ENCODE measurements at places on chromosomes 11 and 22.

GRCh38 chr11:17859552-17859951 is 125.0 kb downstream of the KCNC1 start:
- no peak for DNase-seq

- no peak for DNase-seq
These were observed 724 bp downstream of the ARFIP2 start for GRCh38 chr11:6480299-6480914.

DNA sequence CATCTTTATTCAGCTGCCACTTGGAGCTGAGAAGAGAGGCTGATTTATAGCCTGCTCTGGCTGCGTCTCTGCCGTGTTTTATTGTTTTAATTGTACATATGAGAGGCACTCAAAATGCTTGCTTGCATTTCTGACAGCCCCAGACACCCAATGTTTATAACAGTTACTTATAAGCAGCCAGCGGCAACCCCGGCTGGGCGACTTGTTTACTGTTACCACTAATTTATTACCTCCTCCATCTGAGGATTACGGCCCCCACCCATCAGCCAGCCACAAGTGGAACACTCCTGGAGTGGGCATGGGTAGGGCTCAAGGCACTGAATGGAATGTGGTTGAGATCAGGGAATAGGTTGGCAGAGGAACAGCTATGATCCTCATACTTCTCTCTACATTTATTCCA is 61.2 kb downstream of the CLPB start:
- no peak for DNase-seq

GRCh38 chr11:14240221-14240620 is 118.8 kb downstream of the RRAS2 start:
- DNase-seq: no peak

DNA sequence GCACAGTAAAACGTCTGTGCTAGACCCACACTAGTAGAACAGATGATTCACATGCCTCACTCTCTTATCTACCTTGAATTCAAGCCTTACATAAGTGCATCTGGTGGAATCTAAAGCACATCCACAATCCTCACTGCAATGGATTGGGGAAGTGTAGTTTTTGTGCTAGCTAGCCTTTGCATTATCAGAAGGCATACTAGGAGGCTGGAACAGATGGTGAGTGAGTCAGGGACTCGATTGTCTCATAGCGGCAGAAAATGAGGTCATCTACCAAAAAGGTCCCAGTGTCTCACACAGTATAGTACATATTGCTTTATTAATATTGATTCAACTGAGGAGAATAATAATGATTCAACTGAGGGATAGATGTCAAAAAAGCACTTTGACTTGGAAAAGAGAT is 9.3 kb downstream of the MSANTD4 start:
- DNase-seq: no peak

- DNase-seq: no peak
These were observed 58.1 kb downstream of the WNT11 start for GRCh38 chr11:76148231-76148630.

GRCh38 chr22:39839204-39839603 is 54.4 kb downstream of the ENTHD1 start:
- DNase-seq: no peak

GRCh38 chr22:33650244-33650643 is 270.0 kb downstream of the LARGE1 start:
- DNase-seq: no peak

DNA sequence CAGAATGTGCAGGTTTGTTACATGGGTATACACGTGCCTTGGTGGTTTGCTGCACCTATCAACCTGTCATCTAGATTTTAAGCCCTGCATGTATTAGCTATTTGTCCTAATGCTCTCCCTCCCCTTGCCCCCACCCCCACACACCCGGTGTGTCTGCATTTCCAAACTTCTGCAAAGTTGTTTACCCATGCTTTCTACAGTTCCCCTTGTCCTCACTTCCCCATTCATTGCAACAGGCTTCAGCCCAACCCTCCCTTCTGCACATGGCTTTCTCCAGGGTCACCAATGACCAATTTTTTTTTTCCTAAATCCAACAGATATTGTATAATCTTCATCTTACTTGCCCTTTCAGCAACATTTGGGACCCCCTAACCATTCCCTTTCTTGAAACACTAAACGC is 32.0 kb upstream of the NUP50 start:
- DNase-seq: no peak

GRCh38 chr11:13023423-13023822 is 14.3 kb downstream of the RASSF10 start:
- no peak for DNase-seq

DNA sequence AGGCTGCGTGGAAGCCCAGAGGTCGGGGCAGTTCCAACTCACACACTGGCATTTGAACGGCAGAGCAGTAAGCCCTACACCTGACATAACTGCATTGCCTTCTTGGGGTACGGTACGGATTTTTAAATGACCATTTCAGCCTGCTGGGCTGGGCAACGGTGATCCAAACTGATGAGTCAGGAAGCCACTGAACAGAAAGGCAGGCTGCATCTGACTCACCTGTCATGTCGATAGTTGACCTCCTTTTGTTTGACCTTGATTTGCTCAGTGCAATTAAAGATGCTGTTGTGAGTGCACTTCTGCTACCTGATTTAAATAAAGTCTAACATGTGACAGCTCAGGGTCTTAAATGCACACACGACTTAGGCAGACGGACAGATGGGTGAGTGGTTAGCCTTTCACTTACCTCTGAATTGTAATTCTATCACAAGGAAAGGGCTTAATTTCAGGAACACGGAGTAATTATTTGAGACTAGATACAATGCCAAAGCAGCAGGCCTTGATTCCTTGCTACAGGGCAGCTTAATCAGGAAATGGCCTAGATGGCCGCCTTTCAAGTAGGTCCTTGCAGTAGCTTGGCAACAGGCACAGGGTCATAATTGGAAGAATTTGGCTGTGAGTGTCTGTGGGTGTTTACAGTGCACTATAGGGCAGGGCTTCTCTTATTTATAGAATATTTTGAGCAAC is 52.2 kb downstream of the BMAL1 start:
- no peak for DNase-seq

DNA sequence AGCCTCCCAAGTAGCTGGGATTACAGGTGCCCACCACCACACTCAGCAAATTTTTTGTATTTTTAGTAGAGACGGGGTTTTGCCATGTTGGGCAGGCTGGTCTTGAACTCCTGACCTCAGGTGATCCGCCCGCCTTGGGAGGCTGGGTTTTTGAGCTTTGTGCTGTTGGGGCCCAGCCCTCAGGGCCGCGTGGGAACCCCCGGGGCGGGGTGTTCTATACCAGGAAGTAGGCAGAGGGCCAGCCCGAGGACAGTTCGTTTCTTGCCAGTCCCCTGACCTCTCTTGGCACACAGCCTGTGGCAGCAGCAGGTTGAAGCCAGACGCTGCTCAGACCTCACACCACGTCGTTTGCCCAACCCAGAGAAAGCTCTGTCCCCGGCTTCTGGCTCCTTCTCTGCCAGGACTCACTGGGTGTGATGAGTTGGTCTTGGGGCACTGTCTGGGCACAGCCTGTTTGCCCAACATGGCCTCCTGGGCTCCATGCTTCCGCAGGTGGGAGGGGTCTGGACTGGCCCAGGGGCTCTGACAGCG is 24.9 kb upstream of the CHKA start:
- no peak for DNase-seq

DNA sequence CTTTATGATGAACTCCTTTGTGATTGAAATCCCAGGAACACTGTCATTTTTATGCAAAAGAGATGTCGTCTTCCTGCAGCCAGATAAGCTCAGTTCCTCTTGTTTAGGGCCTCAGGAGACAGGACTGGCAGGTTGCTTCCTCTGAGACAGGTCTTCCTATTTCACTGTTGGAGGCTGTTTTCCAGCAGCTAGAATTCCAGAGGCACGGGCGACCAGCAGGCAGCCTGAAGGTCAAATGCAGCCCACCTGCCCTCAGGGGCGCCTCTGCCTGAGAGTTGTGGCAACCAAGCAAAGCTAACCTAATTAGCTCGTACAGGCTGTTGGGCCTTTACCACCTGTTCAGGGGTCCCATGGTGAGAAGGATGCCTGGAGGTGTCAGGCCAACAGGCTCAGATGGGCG is 22.3 kb downstream of the SLC6A5 start:
- DNase-seq: no peak

- DNase-seq: no peak
These were observed 173.7 kb downstream of the MAML2 start for GRCh38 chr11:96169250-96169649.

DNA sequence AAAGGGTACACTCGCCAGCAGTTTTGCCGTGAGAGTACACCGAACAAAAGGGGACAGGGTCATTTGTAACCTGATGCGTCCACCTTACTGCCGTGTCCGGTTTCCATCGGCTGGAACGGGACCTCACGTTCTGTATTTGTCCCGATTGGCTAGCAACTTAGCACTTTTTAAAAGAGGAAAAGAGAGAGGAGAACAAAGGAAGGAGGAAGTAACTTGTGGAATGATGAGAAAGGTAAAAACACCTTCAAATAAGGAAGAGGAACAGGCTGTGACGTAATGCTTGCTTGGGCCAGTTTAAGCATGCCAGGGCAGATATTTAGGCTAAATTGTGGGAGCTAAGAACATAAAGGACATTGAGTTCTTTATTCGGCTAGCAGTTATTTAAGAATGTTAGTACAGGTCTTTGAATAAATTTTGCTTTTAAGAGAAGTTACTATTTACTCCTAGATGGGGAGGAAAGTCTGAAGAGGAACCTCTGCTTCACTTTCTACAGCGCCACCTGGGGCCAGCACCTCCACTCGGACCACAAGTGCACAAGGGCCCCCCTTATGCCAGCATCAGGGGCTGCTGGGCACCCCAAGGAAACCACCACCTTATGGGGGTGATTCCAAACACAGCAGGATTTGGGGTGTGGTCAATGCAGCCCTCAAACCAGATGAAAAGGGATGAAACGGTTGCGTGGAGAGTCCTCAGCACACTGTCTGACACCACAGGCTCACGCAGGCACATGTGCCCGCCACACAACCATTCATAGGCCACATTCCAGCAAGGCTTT is 5.8 kb downstream of the ARSA start:
- no peak for DNase-seq

DNA sequence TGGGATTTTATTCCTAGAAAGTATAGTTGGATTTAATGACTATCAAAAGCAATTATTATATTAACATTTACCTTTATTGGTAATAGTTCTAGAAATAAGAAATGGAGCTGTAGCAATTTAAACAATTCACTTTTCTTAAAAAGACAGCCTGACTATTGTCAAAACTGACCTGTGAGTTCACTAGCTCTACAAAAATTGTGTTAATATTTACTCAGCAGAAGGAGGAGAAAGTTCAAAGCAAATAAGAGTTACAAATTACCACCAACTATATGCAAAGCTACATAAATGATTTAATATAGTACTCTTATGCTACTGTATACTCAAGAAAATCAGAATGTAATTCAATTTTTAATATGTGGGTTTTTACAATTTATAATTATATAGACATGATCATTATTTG is 310.0 kb downstream of the DCDC1 start:
- no peak for DNase-seq

GRCh38 chr11:19345519-19345847 is 104.7 kb upstream of the E2F8 start:
- DNase-seq: no peak

DNA sequence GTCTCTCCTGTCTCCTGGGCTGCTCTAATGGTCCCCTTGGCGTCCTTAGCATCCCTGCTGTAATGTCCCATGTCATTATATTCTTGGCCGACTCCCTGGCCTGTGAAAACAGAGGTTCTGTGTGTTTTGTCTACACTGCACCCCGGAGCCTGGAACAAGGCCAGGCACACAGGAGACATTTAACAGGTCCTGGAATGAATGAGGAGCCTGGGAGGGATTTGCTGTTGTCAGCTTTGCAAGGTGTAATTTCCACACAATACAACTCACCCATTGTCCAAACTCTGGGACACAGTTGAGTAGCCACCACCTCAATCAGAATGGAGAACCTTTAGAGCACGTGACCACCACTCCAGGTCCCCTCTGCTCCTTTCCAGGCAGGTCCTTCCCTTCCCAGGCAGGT is 14.9 kb upstream of the PDGFB start:
- DNase-seq: no peak

DNA sequence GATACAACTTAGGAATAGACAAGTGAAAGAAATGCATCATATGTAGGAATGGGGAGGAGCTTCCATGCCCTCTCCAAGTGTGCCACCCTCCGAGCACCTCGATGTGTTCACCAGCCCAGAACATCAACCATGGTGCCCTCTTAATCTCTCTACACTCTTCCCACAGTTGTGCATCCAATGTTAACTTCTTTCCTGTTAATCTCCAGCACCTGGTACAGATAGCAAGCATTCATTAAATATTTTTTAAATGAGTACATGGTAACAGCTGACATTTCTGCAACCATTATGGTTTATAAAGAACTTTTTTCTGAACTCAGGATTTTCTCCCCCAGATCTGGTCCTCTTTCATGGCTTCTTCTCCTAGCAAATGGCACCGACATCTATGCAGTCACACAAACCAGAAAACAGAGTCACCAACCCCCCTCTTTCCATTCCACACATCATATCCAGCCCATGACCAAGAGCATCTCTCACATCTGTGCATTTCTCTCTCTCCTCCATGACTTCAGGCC is 118.1 kb upstream of the CLPB start:
- DNase-seq: no peak

DNA sequence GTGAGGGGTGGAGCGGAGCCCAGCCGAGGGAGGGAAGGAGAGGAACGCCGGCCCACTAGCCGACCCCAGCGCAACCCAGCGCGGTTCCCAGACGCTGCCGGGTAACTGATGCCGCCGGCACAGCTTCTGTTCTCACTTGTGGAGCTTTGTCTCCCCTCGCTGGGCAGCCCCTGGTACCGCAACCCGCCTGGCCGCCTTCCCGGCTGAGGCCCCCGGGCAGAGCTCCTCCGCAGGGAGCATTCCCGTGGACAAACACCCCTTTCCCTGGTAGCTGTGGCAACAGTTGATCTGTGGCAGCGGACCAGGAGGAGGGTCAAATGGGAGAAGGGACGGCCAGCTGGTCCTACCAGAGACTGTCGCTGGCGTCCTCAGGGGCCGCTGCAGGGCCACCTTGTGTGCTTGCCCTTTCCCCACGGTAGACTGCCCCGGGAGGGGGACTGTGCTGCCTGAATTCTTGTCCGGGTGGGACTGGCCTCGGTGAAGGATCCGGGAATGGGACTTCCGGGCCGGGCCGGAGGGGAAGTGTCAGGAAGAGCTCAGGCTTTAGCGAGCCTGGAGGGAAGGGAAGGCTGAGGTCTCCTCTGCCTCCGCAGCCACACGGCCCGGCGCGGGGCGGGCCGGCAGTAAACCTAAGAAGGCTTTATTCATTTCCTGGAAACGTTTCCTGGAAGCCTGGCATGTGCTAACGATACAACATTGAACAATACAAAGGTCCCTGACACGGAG is 468.0 kb downstream of the OPCML start:
- no peak for DNase-seq

GRCh38 chr11:93520726-93521509 is 22.3 kb downstream of the SMCO4 start:
- no peak for DNase-seq

DNA sequence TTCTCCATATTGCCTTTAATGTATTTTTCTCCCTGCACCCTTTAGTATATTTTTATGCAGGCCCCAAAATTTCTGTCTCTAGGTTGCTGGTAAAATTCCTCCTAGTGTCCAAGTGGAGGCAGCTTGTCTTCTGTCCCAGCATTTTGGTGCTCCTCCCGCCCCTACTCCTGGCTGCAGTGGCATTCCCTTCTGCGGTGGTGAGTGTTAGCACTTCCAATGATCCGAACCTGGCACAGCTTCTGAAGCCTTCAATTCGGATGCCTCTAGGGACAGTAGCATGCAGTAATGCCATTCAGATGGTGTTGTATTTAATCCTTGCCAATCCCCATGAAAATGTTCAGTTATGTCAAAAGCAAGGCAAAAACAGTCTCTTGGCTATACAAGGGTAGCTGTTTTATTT is 5.9 kb downstream of the YWHAH start:
- no peak for DNase-seq

Measured in 8988T (cell line).